Thoracic aorta (tissue), 2 donors: ENCODE measurements at places on chromosomes 3 and 15. TPM values are rescaled to one million over a fixed set of nuclear protein-coding genes. Genes with fewer than 3 reads are reported as not detected.

DNA sequence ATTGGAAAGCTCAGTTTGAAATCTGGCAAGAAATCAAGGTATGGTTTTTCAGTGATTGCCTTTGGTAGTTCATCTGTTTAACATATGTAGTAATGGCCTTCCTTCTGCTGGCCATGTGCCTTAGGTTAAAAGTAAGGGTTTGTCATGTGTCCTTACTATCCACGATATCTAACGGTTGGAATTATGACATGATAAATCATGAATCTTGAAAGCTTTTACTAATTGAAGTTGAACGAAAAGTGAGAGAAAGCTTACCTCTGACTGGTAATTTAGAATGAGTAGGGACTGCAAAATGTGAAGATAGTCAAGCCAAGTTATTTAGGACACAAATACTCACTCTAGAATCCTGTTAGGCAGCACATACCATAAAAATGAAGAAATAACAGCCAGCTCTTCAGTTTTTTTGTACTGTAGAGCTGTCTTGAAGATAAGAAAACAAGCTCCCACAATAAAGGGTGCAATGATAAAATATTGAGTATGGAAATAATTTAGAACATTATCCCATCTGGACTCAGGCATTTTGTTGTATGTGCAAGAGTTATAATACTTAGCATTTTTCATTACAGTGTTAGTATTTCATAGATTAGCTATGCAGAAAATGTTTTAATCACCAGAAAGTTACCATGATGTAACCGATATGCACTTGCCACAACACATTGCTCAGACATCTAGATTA lies 303.4 kb downstream of the ZNF385D start:
- DNase-seq: no peak

DNA sequence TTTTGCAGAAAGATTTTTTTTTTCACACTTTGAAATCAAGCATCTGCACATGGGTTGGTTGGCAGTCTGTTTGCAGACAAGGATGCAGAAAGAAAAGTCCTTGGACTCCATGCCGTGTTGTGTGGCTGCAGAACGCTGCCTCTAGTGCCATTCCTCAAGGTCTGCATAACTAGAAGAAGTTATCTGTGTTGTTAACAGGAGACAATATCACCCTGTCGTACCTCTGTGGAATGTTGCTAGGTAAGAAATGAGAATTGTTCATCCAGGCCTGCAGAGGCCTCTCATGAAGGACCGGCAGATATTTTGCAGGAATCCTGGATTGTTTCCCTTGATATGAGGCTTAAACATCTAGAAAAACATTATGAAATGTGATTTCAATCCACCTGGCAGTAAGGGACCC lies 58.5 kb upstream of the PPARG start:
- no peak for DNase-seq

GRCh38 chr3:193830791-193831191 lies 237.8 kb downstream of the OPA1 start:
- DNase-seq: no peak

DNA sequence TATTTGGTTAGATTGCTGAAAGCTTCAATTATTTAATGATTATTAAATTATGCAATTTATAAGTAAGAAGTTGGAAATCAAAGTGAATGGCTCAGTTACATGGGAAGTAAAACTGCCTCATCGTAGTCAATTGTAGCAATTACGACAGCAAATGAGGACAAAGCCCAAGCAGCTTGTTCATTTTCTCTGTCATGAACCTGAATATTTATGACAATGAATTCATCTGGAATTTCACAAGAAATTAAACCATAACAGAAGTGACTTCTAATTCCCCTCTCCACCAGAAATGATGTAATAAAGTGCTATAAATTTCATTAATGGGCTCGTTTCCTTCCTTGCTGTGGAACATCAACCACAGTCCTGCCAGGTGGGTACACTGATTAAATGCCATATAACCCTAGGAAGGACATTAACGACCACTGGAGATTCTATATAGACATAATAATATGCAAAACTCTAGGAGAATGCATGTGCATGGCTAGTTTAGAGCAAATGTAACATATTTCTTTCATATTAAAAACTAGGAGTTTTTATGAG lies 273.8 kb upstream of the DCBLD2 start:
- no peak for DNase-seq

Gene EBLN2
- total RNA-seq: 6.9 TPM

Gene GPR87
- total RNA-seq: not detected

GRCh38 chr3:105195260-105195659 lies 171.4 kb upstream of the ALCAM start:
- no peak for DNase-seq

Gene CFAP44
- 7.3 TPM for total RNA-seq

GRCh38 chr3:194961149-194961548 lies 275.5 kb downstream of the FAM43A start:
- DNase-seq: no peak

DNA sequence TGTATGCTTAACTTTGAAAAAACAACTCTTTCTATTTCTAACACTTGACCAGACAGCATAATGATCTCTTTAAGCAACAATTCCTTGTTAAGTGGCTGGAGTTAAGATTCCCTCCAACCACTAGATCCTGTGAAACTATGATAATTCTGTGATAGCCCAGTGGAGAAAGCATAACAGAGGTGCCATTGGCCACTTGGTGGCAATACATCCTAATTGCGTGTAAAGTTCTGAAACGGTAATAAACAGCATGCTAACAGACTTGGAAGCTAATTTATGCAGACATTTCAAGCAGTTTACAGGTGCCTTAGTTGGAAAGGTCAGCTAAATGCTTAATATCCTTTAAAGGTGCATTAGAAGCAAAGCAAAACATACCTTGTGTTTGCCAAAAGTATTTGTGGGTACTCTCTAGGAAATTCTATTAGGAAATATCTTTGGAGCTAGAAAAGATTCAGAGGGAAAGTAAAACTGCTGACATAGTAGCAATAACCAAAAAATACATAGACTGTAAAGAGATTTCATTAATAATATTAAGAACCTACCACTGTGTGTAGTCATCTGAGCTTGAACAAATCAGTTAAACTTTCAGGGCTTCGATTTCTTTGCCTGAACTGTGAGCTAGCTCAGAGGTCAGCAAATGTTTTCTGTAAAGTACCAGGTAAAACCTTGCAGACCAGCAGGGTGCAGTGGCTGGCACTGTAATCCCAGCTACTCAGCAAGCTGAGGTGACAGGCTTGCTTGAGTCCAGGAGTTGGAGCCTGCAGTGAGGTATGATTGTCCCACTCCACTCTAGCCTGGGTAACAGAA lies 19.0 kb upstream of the CSTA start:
- no peak for DNase-seq

GRCh38 chr3:111047042-111047441 lies 24.6 kb upstream of the NECTIN3 start:
- no peak for DNase-seq

Gene MME
- total RNA-seq: 4.3 TPM

Gene KNG1
- not detected for total RNA-seq

DNA sequence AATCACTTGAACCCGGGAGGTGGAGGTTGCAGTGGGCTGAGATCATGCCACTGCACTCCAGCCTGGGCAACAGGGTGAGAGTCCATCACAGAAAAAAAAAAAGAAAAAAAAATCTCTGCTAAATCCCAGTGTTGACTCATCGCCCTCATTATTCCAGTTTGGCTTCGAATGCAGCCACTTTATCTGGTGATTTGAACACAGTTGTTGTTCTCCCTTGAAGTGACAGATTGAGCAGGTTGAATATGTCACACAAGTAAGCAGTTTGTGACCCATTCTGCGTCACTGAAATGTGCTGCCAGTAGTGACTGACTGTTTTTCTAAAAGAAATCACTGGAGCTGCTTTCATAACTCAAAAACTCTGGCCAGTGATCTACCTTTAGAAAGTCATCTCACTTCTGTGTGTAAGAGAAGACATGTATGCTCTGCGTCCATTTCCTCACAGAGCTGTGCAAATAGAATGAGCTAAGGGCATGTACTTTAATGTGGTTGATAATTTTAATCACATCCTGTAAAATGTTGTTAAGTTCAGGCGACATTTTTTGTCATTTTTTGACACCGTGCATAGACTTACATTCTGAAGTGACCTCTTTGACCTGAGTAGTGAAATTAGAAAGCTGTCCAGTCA lies 12.5 kb downstream of the DOCK3 start:
- no peak for DNase-seq

DNA sequence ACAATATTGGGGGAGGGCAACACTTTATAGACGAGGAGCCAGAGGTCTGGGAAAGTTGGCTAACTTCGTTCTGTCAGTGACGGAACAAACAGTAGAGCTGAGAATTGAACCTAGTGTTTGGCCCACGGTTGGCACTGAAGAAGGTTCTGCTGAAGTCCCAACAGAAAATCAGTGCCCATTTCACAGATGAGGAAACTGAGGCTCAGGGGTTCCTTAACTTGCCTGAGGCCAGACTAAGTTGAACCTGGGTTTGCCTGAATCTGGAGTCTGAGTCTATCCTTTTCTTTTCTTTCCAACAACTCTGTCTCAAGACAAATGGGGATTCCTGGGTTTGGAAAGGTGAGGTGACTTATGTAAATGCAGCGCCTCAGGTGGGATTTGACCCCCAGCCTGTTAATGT lies 55.1 kb downstream of the SLC6A6 start:
- DNase-seq: no peak

GRCh38 chr15:60627298-60627943 lies 148.5 kb upstream of the ICE2 start:
- DNase-seq: no peak

Gene PAK6
- 0.78 TPM for total RNA-seq

GRCh38 chr3:187954516-187954872 lies 199.5 kb upstream of the LPP start:
- no peak for DNase-seq

Gene TRPC1
- 37.0 TPM for total RNA-seq

Gene GOLGA8F
- total RNA-seq: not detected
